ENCODE measurements at places on chromosomes 1 and 21.

- no peak for DNase-seq
Observed at GRCh38 chr1:69401879-69402278, 165.8 kb upstream of the LRRC7 start.

GRCh38 chr1:19206947-19207346, 3.1 kb downstream of the UBR4 start:
- DNase-seq: no peak

- no peak for DNase-seq
Observed at GRCh38 chr1:239269706-239270105, 116.7 kb upstream of the CHRM3 start.

DNA sequence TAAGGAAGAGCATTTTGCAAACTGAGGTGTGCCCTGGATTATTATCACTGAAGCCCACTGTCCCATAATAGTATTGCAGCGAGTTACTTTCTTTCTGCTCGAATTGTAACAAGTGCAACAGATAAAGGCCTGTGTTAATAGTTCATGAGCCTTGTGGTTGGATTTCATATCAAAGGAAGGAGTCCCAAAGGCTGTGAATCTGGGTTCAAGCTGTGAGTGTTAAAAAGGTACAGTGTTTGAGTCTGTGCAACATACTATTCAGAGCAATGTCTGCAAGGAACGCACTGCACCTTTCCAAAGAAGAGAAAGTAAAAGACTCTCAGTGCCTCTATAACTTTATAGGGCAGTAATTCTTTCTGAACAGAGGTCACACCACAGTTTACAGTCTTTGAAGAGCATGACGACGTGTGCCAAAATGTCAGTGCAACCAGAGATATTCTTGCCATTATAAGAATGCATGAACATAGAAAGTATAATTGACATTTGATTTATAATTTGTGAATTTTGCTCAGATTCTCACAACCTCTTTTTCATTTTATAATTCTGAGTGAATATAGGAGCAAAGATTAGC, 79.1 kb downstream of the CDC7 start:
- DNase-seq: no peak

GRCh38 chr1:198919667-198920398, 281.0 kb downstream of the PTPRC start:
- no peak for DNase-seq

DNA sequence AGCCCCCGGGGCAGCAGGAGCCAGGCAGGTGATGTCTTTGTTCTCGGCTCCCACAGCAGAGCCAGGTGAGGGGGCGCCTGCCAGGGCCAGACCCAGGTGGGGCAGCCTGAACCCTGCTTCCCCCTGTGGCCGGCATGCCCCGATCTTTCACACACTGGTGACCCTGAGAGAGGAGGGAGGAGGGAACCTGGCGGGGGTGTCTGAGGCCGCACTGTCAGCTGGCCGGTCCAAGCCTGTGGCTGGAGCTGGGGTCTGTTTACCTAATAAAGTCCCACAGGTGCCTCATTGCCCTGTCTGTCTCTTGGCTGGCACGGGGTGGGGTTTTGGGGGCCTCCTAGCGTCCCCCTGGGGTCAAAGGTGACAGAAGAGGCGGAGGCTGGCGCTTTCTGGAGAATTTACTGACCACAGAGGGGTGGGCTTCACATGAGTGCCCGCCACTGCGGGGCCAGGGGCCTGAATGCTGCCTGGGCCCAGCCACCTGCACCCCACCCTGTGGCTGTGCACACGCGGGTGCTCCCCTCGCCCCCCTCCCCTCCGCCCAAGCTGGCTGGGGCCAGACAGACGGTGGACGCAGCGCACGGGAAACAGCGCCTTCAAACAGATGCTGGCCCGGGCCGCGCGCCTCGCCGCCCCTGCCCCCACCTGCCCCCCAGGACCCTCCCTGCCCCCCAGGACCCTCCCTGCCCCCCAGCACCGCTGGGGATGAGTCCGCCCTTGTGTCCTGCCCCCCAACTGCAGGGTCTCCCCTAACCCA, 5.8 kb downstream of the TMEM240 start:
- no peak for DNase-seq

DNA sequence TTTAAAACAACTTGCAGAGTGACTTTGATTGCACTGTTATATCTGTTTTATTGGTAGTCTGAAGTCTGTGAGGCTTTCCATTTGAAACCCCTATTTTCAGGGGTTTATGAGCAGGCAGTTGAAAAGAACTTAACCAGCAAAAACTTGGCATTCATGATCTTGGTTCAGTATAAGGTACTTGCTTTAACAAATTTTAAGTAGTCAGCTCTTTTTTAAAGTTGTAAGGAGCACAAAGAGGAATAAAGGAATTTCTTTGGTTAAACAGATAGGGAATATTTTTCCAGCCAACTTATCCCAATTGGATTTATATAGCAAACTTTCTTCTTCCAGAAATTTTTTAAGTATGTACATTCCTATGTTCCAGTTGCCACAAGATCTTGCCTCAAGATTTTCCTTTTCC, 138.2 kb downstream of the RASAL2 start:
- DNase-seq: no peak

GRCh38 chr1:212288615-212289014, 3.4 kb downstream of the PPP2R5A start:
- DNase-seq: no peak

DNA sequence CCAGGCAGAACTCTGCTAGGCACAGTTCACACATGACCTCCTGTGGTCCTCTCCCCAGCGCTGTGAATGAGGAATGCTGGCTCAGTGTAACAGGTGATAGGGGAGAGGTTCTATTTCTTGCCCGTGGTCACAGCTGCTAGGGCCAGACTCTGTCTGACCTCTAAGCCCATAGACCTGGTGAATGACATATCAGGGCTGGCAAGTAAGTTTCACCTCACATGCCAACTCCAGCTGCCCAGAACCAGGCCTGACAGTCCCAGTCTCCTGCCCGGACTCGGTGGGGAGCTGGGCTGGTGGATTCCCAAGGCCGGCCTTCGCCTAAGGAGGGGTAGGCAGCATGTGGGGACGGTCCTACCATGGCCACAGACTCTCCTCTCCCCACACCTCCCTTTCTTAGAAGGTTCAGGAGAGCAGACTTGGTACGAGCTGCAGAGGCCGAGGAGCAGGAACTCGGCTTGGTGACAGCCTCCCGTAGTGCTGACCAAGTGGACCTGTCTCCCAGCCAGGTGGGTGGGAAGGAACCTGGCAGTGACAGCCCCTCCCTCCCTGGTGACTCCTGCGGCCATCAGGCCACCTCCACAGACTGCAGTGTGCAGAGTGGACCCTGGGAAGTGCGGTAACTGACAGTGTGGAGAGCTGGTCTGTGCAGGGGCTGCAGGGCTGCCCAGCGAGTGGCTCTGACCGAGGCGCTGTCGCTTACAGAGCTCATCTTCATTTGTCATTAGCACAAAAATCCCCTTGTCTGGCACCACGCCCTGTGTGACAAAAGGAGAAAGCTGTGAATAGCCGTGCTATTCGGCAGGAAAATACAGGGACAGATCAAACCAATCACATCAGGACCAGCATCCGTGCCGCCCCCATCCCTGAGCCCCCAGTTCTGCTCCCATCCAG, 74.6 kb downstream of the SCCPDH start:
- no peak for DNase-seq
